Right forelimb (tissue), 1 donor: ENCODE measurements at places on chromosomes 5 and 9.

GRCh38 chr5:172490514-172491461 lies 36.5 kb upstream of the SH3PXD2B start:
- peak; percentile 18 for DNase-seq

DNA sequence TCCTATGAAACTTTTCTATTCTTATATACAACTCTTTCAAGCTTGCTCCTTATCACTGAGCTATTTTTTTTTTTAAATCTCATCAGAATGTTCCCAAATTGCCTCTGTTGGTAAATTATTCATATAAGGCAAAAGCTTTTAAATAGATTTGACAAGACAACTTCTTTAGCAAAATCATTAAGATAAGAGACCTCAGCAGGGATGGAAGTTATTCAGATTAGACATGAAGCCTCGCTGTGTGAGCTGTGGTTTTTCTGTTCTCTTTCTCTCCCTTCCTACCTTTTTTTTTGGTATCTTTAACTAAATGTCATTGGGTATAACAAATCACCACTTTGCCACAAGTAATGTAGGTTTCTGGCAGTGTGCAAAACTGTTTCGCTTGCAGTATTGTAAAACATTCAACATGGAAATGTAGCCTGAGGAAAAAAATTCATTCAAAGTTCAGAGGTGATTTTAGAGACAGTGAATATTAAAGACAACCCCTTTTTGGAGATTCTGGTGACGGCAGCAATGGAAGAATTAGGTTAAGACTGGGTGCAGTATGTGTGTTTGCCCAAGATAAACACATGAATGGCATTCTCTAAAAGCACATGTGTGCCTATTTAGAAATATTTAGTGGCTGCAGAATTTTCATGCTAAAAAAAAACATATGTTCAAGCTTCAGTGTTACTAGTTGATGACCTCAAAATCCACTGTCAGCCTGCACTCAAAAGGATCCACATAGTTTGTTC lies 467.1 kb downstream of the ZNF608 start:
- DNase-seq = no peak

DNA sequence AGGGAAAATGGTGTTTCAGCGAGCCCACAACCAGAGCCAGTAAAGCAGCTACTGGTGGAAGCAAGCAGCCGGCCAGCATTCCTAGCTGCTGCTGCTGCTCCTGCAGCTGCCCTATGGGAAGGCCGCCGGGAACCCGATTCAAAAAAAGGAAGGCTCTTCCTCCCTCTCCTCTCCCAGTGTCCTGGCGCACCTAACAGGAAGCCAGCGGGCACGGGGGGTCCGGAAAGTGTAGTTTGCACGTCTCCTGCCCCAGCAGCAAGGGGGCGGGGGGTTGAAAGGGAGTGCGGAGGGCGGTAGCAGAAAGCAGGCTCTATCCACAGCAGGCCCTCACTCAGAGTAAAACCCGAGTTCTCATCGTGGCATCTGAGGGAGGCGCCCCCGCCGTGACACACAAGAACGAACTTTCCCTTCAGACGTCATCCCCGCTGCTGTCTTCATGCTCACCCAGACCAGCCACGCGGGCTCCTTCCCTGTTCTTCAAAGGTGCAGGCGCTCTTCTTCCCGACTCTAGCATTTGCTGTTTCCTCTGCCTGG lies 16.5 kb downstream of the GRXCR2 start:
- peak; percentile 79 for DNase-seq

- DNase-seq = no peak
Measured at GRCh38 chr9:113803811-113804589, 72.1 kb upstream of the ZNF618 start.

DNA sequence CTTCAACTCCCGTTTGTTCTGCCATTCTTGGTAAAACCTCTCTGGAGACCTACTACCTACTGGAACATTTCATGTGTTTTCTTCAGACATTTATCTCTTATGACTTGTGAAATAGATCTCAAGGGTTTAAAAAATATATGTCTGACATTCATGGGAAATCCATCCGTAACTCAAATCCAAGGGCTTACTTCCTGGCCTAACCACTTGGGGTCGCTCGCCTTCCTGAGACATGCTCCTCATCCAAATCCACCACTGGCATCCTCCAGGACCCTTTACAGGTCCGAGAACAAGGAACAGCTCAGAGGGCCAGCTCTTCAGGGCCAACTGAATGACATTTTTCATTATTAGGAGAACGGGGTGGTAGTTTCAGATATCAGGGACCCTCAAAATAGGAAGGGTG lies 235.1 kb upstream of the TUT7 start:
- DNase-seq = no peak

DNA sequence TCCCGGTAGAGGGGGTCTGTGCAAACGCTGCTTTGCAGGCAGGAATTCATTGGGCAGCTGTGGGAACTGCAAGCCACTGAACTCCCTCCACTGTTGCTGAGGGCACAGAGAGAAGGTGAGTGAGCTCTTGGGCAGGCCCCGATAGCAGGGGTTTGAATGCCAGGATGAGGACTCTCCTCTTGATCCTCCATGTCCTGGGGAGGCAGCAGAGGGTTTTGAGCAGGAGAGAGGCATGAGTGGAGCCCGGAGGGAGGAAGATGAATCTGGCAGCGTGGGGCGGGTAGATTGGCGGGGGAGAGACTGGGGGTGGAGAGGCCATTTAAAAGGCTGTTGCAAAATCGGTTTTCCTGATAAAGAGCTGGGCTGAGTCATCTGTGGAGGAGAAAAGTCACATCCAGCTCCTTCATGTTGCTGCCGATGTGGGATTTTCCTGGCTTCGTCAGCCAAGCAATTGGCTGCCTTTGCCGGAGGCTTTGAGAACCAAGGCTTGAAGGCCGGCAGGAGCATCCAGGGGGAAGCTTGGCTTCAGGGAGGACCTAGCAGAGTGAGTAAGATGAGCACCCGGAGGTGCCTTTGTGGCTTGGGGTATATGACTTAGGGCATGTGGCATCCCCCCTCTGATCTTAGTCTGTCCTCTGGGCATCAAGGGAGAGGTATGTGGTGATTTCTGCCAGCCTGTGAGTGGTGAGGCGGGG lies at the start of gene SYNPO:
Gene SYNPO, plus strand, starts transcription at position 350 of the 695 bp plus-strand sequence. CDS start 7,616 bp downstream, outside the sequence.
- peak; percentile 70 for DNase-seq

- DNase-seq = no peak
Measured at GRCh38 chr5:173055722-173055982, 500 bp upstream of the CREBRF start.

- DNase-seq = peak; percentile 73
Measured at GRCh38 chr9:115254287-115255180, 136.6 kb upstream of the TNC start.

GRCh38 chr5:4306057-4306456 lies 710.4 kb downstream of the IRX1 start:
- DNase-seq = no peak

- DNase-seq = no peak
Measured at GRCh38 chr9:123390337-123391135, 34.5 kb downstream of the CRB2 start.

DNA sequence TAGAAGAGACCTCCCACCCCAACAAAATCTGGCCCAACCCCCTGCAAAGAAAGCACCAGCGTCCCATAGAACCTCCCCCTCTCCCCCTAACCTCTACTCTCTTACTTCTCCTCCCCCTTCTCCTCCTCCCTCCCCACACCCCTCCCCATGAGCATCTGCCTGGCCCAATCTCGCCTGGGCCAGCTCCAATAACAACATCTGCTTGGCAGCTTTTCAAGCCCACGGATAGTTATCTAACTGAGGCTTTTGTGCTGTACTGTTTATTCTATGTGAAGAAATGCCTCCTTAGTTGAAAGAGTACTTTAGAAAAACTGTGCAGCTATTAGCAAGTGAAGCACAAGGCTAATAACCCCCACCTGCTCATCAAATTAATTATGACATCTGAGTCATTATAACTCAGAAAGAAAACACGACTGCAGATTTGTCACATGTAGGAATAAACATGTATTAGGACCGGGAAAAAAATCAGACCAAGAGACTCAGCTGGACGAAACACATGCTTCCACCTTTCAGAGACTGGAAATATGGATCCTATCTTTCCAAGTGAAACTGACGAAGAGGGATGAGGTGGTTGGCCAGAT lies 42.8 kb downstream of the NFIB start:
- peak; percentile 90 for DNase-seq

GRCh38 chr5:96611946-96612345 lies 50.2 kb upstream of the CAST start:
- no peak for DNase-seq

DNA sequence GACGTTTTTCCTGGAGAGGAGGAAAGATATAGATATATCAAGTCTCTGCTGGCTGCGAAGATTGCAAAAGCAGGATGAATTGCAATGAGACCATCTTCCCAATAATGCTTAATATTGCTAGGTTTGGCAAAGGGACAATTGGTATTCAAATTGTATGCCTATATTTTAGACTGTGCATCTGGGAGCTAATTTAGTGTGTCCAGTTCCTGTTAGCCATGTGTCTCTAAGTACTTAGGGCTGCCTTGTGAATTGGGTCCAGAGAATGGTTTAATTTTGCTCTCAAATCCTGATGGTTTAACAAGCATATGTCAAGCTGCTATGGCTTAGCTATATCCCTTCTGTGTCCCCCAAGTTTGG lies 97.6 kb upstream of the ZNF366 start:
- DNase-seq = no peak

DNA sequence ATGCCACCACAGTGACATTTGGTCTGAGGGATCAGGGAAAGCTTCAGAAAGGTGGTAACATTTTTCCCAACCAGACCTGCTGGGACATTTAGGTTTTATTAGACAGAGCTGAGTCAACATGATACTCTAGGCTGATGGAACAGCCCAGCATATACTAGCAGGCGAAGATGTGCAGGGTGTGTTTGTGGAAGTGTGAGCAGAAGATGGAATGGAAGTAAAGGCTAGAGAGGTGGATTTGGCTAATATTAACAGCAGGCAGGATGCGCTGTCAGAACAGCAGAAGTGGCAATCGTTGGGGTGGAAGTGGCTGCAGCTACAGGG lies 340.6 kb downstream of the ASTN2 start:
- no peak for DNase-seq

GRCh38 chr5:178123094-178123965 lies 7.5 kb upstream of the RMND5B start:
- DNase-seq = no peak

DNA sequence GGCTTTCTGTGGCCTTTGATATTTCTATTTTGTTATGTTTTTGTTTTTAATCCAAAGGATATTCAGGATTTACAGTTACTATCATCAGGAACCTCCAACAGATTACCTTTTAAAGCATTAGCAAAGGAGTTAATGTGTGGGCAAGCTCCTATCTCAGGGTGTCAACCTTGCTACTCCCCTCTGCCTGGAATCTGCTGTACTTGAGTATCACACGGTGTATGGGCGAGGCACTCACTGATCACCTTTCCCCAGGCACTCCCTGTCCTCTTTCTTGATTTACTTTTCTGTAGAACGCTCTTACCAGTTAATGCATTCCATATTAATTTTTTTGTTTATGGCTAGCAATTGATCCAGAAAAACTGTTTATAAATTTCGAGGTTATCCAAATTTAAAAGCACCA lies 117.0 kb upstream of the GAS1 start:
- no peak for DNase-seq

- no peak for DNase-seq
Measured at GRCh38 chr5:167720259-167720658, 571.2 kb upstream of the WWC1 start.

DNA sequence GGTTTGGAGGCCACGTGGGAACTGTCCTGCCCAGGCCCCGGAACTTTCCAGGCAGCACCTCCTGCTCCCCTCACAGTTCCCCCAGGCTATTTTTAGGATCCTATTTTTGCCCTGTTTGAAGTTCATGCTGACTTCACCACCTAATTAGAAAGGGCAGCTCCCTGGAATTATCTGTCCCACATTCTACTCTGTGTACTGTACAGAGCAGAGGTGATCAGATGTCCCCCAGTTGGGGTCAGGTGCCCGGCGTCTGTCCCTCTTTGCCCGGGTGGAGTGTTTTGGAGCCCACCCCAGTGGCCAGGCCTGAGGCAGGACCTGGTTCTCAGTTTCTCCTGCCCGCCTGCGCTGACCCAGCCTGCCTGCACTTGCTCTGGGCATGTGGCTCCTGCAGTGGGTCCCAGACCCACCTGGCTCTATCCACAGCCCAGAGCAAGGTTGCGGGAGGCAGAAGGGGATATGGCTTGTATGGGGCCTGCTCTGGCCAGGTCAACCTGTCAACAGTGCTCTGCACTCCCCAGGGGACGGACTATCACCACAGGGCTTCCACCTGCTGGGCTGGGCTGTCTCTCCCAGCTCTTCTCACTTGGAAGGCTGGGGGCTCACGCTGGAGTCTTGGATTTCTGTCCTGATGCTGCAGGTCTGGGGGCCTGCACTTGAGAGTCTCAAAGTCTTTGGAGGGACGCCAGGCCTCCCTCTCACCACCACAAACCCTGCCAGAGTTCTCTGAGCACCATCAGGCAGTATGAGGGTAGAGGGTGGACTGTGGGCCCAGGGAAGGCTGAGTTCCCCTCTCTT lies 268.3 kb downstream of the GADD45G start:
- peak; percentile 30 for DNase-seq

DNA sequence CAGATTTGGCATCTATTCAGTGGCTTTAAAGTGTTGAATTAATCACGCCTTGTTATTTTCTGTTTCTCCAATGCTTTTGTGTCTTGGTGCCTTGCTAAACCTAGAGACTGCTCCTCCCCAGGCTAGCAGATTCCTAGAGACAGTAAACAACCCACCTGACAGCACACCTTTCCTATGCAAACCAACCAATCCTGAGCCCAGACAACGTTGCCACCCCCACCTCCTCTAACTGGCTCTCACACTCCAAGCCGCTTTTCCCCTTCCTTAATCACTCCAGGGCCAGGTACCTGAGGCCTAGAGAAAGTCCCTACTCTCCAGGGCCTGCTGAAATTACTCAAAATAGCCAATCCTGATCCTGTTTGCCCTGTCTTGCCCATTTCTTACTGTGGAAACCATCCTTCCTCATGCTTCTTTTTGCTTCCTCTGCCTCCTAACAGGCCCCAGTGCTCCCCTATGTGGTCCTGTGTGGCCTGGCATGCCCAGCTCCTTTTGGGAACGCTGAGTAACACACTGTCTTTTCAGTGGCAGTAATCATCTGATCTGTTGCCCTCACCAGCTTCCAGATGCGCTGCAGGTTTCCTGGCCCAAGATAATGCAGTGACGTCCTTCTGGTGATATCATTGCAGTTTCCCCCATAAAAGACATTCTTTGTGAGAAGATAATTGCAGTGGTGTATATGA lies 53.4 kb downstream of the GAS1 start:
- no peak for DNase-seq

- DNase-seq = no peak
Measured at GRCh38 chr9:109939698-109940342, 159.8 kb downstream of the PALM2AKAP2 start.

DNA sequence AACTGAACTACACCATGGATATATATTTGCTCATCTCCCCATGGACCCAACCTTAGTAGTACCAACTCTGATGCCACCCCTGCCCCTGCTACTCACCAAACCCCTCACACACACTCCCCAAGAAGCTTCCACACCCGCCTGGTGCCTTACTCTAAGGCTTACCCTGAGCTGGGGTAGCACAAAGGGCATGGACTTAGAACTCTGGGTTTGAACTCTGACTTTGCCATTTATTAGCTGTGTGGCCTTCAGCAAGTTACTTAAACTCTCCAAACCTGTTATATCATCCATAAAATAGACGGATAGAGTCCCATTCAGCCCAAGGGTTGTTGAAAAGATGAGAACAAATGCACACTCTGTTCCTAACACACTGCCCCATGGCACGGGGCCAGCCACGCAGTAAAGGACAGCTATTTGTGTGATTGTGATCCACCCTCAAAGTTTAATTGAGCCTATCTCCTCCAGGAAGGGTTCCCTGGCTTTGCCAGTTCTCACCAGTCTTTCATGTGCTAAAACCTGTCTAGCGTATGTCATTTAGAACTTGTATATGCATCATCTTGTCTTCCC lies 111.0 kb downstream of the KLHL3 start:
- no peak for DNase-seq

GRCh38 chr5:171579976-171580411 lies 160.5 kb downstream of the FGF18 start:
- DNase-seq = peak; percentile 74

- DNase-seq = no peak
Measured at GRCh38 chr9:30519166-30519565, 1865.3 kb upstream of the ACO1 start.
